ENCODE measurements at places on chromosomes 3 and 15. TPM values are rescaled to one million over a fixed set of nuclear protein-coding genes. Genes with fewer than 3 reads are reported as not detected.

ACAD9 gene
- 31.9 TPM for total RNA-seq

RFTN1 gene
- 31.6 TPM for total RNA-seq

THPO gene
- total RNA-seq, result 0.28 TPM

ZNF385D gene
- total RNA-seq, result 0.96 TPM

TP63 gene
- total RNA-seq, result 0.28 TPM

APH1B gene
- 11.7 TPM for total RNA-seq

PLSCR5 gene
- total RNA-seq, result not detected

PARP3 gene
- total RNA-seq, result 22.8 TPM

CEP152 gene
- 11.3 TPM for total RNA-seq
